Lung microvascular endothelial cell (primary cell): ENCODE measurements at places on chromosomes 16 and 17. TPM values are rescaled to one million over a fixed set of nuclear protein-coding genes. Genes with fewer than 3 reads are reported as not detected.

DNA sequence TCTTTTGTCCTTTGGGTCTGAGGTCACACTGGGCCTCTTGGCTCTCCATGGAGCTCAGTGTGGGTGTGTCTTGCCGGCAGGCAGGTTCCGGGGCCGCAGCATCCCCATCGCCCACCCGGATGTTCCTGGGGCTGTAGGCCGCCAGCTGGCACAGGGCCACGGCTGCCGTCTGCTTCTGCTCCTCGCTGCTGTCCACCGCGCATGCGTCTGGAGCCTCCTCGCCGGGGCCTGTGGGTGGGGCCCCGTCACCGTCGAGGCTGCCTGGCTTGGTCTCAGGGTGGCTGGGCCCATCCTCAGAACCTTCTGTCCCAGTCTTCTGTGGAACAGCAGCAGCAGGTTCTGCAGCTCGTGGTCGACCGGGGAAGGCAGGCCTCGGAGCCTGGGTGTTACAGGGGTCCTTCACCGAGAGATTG is 9.6 kb downstream of the ZNF750 start:
- no peak for DNase-seq

GRCh38 chr16:717450-718245 is 2.7 kb downstream of the METRN start:
- DNase-seq = no peak

Gene TEKT1
- not detected in 2 replicates for total RNA-seq

GRCh38 chr16:28554634-28555423 is 1.1 kb downstream of the SGF29 start:
- no peak for DNase-seq

- DNase-seq = no peak
Observed at GRCh38 chr17:45405250-45406086, 27.2 kb downstream of the ARHGAP27 start.

DNA sequence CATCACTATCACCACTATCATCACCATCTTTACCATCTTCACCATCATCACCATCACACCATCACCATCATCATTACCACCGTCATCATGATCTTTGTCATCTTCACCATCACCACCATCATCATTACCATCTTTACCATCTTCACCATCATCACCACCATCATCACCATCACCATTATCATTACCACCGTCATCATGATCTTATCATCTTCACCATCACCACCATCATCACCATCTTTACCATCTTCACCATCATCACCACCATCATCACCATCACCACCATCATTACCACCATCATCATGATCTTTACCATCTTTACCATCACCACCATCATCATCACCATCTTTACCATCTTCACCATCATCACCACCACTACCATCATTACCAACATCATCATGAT is 10.2 kb upstream of the ZNF469 start:
- DNase-seq = no peak

- DNase-seq = no peak
Observed at GRCh38 chr17:46810837-46811236, 7.7 kb downstream of the WNT3 start.

DNA sequence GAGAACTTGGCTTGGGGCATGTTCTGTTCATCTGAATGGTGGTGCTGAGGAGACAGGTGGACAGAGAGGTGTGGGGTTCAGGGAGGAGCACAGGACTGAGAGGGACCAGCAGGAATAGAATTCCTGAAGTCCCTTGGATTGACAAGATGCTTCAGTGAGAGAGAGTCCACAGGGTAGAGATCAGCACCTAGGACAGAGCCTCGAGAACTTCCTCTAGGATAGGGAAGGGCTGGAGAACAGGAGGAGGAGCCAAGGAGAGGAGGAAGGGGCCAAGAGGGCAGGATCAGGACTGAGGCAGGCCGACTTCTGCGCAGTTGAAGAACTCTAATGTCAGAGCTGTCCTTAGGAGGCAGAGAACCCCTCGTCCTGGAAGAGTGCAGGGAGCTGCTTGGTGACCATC is 138.4 kb downstream of the PRKCB start:
- no peak for DNase-seq

DNA sequence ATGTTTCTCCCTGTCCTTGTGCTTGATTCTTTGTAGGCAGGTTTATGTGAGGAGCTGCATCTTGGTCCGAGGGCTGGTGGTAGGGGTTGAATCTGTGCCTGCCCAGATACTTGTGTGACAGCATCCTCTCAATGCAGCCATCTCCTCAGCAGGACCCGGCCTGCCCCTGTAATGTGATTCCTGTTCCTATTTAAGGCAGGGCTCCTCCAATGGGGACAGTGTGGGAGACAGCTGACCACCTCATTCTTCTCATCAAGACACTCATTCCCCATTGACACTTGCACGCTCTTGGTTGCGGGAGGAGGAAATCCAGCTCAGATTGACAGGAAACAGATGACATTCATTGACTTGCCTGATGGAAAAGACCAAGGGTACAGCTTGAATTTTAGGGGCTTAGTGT is 384.5 kb downstream of the CPPED1 start:
- no peak for DNase-seq

DNA sequence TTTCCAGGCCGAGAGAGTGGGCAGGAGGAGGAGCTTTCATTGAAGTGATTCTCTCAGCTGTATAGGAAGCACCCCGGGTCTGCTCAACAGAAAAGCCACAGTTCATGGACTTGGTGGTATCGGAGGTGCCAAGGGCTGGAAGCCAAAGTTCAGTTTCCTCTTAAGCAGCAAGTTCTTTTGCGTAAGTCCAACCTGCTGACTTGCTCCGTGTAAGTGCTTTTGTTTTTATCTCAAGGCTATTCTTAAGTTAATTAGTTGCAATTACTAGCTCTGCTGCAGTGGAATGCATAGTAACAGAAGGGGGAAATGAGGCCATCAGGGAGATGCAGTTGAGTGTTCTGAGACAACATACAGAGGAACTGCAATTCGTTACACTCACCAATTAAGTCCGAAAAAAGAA is 44.6 kb downstream of the SMIM36 start:
- no peak for DNase-seq

DNA sequence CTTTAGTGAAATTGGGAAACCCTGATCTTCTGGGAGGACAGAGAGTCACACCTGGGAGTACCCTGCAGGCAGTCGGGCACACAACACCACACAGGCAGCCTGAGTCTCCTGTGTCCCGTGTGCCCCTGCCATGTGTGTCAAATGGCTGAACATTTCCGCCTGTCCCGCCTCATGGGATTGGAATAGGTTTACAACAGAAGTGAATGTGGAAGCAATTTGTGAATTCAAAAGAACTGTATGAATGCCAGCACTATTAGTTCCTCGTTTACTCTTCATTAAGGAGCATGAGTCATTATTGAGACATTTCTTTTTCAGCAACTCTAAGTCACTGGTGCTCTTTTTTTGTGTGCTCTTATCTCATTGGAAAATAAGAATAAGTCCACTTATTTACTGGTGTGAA is 226.5 kb downstream of the PMP22 start:
- DNase-seq = no peak

Gene TIMP2
- total RNA-seq = 35.1 and 69.2 TPM in 2 replicates

GRCh38 chr16:72854267-72854959 is 193.5 kb downstream of the ZFHX3 start:
- no peak for DNase-seq

DNA sequence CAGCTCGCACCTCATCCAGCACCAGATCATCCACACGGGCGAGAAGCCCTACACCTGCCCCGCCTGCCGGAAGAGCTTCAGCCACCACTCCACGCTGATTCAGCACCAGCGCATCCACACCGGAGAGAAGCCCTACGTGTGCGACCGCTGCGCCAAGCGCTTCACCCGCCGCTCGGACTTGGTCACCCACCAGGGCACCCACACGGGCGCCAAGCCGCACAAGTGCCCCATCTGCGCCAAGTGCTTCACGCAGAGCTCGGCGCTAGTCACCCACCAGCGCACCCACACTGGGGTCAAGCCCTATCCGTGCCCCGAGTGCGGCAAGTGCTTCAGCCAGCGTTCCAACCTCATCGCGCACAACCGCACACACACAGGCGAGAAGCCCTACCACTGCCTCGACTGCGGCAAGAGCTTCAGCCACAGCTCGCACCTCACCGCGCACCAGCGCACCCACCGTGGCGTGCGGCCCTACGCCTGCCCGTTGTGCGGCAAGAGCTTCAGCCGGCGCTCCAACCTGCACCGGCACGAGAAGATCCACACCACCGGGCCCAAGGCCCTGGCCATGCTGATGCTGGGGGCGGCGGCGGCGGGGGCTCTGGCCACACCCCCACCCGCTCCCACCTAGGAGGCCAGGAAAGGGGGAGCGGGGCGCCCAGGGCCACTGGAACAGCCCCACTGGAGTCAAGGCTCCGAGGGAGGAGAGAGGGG is 7.5 kb downstream of the ZNF205 start:
- DNase-seq = no peak

Gene GPR179
- total RNA-seq = not detected in 2 replicates

DNA sequence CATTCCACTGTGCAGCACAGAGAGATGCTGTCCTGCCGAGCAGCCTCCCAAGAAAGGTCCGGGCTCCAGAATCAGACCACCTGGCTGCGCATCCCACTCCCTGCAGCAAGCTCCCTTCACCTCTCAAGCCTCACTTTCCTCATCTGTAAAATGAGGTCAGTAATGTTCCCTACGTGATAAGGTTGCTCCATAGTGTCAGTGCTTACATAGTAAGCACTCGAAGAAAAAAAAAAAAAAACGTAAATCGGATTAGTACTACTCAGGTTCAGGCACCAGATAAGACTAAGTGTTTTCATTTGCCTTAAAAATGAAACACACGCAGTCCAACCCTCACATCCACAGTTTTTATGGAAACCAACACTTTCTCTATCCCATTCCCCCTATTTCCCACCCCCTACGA is 76.7 kb downstream of the CCT6B start:
- no peak for DNase-seq

Gene KRTAP4-4
- not detected in 2 replicates for total RNA-seq

DNA sequence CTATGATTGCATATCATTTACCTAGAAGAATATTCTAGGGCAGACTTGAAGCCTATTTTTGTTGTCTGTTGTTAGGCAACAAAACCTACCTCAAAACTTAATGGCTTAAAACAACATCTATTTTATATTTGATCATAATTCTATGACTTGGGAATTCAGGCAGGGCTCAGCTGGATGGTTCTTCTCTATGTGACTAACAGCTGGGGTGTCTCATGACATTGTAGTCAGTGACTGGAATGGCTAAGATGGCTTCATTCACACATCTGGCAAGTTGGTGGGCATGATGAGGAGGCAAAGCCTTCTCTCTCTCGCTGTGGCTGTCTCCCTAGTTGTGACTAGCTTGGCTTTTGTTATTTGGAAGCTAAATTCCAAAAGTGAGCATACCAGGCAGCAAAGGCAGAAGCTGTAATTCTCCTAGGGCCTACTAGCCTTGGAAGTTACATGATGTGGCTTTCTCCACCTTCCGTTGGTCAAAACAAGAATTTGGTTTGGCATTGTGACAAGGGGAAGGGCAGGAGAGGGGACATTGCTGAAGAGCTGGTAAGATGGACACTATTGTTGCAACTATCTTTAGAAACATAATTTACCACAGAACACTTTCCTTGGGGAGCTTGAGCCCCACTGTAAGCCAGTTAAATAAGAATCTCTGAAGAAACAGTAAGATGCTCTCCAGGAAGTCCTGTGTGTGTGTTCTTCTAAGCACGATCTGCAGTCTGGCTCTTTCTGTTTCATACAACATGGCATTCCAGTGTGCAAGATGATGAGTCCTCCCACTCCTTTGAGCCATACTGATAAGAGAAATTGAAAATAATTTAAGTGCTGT is 39.4 kb downstream of the ZNRF1 start:
- DNase-seq = no peak

DNA sequence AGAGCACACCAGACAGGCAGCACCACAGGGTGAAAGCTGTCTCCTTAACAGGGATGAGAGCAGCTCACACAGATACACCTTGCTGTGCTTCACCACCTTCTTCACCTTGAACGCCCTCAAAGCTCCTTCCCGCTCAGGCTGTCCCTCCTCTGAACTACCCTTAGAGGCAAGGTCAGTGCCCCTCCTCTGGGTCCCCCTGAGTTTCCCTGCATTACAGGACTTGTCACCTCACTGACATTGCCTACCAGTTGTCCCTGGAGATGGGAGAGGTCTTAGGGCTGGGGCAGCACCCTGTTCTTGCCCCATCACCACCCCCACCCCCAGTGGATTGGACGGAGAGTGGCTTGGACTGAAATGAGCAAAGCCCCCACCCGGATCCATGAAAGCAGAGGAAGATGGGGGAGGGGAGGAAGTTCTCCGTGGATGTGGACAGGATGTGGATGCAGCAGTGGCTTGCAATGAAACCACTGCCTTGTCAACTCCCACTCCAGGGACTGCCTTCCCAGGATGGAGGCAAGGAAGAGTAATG is 73.2 kb upstream of the CDH5 start:
- DNase-seq = no peak

Gene NEUROD2
- total RNA-seq = not detected in 2 replicates

Gene PTX4
- under 0.01 TPM in 1 of 2 replicates, not detected in the other for total RNA-seq

Gene CCDC154
- total RNA-seq = under 0.01 and 0.40 TPM in 2 replicates

DNA sequence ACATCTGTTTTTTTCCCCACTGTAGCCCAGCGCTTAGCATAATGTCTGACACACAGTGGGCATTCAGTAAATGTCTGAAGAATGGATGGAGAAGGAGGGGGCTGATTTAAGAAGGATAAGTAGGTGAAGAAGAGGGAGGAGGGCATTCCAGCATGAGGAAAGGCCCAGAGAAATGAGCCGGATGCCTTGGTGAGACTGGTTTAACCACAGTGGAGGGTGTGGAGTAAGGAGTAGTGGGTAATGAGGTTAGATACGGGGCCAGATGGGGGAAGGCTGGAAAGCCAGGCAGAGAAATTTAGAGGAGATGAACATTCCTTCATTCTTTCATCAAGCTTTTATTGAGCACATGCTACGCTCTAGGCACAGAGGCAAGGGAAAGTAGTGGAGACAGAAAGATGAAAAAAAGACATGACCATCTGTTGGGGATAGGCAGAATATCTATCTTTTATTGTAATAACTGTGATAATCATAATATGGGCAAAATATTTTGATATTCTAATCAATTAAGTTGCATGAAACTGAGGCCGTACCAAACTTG is 43.7 kb upstream of the NFAT5 start:
- DNase-seq = no peak

DNA sequence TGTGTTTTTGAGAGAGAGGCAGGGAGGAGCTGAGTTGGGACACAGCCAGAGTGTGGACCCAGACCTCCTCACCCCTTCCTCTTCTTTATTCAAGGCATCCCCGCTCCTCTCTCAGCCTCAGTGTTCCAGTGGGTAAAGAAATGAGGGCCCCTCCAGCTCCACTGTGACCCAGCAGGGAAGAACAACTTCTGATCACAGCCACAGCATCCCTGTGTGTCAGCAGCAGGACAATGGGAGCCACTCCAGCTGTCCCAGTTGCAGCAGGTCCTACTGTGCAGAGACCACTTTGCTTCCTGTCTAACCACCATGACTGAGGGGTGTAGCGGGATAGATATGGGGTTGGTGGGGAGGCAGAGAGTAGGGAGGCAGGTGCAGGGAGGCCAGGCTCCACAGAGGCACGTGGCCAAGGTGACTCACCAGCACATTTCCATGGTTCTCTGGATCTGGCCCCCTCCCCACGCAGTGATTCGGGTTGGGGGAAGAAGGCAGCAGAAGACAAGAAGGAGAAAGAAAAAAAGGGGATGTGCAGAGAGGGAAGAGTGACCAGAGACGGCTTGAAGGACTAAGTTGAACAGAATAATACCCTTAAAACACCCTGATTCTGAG is 24.5 kb downstream of the PIK3R5 start:
- no peak for DNase-seq

GRCh38 chr16:79703066-79703465 is 102.5 kb upstream of the MAF start:
- DNase-seq = no peak
